ENCODE measurements at places on chromosomes 1 and 21.
A peak's percentile ranks its signal among the peaks of the same experiment; 100 is the strongest.

GRCh38 chr1:233620065-233620464 lies 6.2 kb downstream of the KCNK1 start:
- DNase-seq: no peak

DNA sequence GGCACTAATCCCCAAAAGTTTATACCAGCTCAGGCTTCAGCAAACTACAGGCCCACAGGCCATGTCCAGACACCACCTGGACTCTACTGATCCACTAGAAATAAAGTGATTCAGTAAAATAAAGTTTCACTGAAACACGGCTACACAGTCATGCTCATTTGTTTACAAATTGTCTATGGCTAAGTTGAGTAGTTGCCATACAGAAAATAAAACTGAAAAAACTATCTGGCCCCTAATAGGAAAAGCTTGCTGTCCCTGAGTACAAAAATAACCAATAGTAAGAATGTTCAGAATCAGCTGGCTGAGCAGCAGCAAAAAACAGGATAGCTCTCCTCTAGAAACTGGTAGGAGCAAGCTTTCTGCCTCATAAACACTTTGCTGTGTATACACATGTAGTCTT lies 221.5 kb downstream of the RERE start:
- DNase-seq: no peak

GRCh38 chr1:24299901-24300300 lies 19.3 kb upstream of the GRHL3 start:
- no peak for DNase-seq

GRCh38 chr1:206429421-206429820 lies 40.9 kb upstream of the IKBKE start:
- no peak for DNase-seq

GRCh38 chr1:230977761-230978490 lies 735 bp downstream of the TTC13 start:
- DNase-seq: no peak

DNA sequence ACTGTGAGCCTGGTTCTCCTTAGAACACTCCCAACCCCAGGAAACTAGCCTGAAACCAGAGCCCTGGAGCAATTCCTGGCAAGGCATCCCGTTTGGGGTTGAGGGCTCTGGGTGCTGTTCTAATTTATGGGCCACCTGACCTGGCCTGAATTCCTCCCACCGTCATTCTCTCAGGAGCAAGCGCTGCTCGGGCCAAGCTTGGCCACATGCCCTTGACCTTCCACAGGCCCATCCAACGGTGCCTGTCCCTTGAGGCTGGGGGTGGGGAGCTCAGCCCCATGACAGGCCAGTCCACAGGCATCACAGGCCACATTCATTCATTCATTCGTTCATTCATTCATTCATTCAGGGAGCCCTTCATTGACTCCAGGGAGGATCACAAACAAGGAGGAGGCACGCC lies 5.3 kb downstream of the PADI2 start:
- no peak for DNase-seq

DNA sequence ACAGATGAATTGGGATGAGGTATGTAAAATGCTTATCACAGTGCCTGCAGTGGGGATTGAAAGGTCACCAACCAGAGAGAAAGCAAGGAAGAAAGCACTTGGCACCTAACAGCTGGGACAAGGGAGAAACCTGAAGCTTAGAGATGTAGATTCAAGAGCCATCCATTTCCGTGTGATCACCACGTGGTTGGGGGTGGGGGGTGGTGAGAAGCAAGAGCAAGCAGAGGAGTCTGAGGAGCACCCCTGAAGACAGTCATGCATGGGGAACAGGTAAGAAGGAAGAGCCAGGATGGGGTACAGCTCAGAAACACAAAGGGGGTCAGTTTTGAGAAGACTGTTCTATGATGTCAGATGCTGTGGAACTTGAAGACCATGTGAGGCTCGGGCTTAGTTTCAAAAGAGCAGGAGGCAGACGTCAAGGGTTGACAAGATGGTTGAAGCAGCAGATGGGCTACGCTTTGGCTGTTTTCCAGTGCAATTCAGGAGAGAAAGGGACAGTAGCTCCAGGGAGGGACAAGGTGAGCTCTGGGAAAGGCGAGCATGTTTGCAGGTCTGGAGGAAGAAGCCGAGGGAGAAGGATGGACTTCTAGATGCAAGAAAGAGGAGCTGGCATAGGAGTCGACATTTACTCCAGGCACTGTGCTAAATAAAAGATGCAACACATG lies 17.4 kb downstream of the KANK4 start:
- no peak for DNase-seq

DNA sequence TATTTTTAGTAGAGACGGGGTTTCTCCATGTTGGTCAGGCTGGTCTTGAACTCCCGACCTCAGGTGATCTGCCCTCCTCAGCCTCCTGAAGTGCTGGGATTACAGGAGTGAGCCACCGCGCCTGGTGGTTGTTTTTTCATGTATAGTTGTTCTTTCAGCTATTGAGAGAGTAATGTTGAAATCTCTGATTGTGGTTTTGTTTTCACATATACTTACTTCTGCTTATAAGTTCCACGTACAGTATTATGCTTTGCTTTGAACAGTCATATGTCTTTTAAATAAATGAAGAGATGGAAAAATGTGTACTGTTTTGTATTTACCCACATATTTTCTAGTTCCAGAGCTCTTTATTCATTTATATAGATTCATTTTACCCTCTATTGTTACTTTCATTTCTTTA lies 44.5 kb downstream of the MARK1 start:
- no peak for DNase-seq

- DNase-seq: no peak
Observed at GRCh38 chr1:166087734-166088571, 78.8 kb downstream of the FAM78B start.

DNA sequence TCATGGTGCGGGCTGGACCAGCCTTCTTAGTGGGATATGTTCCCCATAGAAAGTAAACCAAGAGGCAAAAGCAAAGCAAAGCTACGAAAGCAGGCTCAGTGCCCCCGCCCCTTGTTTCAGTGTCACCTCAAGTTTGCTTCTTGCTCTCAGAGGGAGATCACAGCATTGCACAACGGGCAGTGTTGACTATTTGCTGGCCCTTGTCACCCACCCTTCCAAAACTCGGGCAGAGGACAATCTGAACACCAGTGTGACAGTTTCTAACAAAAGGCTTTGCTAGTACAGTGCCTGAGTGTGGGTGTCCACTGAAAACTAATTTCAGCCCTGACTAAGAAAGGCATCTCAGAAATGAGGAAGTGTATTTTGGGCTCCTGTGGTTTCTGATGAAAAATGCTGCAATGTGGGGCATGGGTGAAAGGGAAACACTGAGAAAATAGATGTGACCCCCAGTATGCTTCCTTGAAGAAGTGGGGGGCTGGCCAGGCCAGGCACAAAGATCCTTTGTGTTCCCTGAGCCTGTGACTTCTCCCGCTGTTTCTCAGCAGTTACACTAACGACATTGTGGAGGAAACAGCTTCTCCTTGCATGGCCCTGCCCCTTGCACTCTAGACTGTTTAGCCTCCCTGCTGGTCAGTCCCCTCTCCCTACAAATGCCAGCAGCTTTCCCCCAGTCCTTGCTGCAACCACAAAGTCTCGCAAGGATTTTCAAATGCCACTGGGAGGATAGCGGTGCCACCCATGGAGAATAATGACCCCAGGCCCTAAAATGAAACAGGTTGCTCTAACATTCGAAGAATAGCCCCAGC lies 33.3 kb upstream of the KCNE1 start:
- DNase-seq: no peak

DNA sequence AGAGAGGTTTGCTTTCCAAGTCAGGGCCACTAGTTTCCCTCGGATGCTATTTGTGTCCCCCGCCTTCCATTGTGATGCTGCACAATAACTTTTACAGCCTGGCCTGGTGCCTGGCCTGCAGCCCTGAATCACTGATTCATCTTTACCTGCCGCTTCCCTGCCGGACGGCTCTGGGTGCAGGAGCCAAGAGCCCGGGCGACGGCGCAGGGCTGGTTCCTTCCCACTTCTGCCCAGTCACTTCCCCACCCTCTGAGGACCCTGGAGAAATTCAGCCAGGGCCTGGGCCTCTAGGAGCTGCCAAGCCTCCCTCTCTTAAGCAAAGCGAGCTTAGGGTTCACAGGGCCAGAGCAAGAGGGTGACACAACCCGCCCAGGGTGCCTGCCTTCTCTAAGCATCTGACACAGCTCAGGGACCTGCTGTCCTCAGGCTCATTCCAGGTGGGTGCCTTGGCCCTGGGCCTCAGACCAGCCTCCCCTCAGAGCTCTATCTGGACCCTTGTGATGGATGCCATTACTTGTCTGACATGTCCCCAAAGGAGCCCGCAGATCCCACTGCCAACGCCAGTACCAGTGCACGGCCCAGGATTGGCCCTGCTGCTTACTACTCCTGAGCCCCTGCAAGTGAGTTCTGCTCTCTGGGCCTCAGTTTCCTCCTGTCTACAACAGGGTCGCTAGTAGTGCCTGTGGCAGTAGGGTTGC lies 381.0 kb upstream of the VAMP3 start:
- no peak for DNase-seq

GRCh38 chr1:94926126-94926914 lies 590 bp downstream of the CNN3 start:
- DNase-seq: no peak

GRCh38 chr1:206722751-206723461 lies 38.2 kb downstream of the MAPKAPK2 start:
- no peak for DNase-seq

GRCh38 chr1:65068202-65069010 lies 79.6 kb upstream of the AK4 start:
- DNase-seq: no peak

DNA sequence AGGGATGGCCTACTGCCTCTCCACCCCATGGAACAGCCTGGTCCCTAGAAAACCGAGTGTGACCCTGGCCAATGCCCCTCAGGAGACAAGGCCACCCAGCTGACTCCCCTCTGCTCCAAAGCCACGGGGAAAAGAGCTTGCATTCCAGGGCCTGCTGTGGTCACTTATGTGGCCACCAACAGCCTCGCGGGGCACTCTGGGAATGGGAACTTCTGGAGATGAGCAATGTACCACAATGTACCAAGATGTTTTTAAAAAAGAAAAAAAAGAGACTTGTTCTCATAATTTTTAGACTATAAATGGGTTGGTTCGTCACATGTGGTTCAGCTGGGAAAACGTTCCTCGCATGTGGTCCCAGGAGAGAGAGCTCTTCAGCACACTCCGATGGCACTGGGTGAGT lies 62.8 kb downstream of the SLC66A1 start:
- no peak for DNase-seq

GRCh38 chr1:212228076-212228475 lies 57.1 kb upstream of the PPP2R5A start:
- no peak for DNase-seq

- DNase-seq: no peak
Observed at GRCh38 chr1:169550294-169550693, 36.0 kb downstream of the F5 start.

DNA sequence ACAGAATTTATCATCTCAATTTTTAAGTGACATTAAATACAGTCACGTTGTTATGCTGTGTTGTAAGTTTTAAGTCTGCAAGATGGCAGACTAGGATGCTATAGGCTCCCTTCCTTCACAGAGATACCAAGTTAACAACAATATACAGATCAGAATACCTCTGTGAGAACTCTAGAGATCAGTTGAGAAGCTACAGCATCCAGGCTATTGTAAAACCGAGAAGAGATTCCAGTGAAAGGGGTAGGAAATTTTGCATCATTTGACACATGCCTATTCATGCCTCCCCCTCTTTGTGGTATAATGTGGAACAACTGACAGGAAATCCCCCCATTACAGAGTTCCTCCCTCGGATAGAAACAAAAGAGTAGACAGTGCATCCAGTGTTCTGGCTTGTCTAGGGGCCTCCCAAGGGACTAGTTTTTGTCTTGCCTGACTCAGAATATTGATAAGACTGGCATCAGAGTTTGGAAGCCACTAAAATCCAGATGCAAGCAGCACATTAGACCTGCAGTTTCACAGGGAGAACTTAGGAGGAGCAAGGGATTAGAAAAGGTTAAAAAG lies 80.6 kb downstream of the LBR start:
- no peak for DNase-seq

DNA sequence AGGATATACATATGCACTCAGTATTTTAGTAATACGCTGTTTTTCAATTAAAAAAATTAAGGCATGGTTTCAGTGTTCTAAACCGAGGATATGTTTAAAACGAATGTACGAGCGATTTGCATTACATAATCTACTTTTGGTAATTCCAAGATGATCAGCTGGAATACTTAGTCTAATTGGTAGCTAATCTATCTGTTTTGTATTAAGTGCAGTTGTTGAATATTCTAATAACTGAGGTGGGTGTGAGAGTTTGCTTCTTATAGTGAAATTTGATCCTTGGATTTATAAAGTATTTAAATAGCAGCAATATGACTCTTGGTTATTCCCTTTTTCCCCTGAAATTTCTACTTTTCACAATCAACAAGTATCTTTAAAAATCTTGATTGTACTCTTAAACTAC lies 1.3 kb downstream of the RNF2 start:
- DNase-seq: no peak

DNA sequence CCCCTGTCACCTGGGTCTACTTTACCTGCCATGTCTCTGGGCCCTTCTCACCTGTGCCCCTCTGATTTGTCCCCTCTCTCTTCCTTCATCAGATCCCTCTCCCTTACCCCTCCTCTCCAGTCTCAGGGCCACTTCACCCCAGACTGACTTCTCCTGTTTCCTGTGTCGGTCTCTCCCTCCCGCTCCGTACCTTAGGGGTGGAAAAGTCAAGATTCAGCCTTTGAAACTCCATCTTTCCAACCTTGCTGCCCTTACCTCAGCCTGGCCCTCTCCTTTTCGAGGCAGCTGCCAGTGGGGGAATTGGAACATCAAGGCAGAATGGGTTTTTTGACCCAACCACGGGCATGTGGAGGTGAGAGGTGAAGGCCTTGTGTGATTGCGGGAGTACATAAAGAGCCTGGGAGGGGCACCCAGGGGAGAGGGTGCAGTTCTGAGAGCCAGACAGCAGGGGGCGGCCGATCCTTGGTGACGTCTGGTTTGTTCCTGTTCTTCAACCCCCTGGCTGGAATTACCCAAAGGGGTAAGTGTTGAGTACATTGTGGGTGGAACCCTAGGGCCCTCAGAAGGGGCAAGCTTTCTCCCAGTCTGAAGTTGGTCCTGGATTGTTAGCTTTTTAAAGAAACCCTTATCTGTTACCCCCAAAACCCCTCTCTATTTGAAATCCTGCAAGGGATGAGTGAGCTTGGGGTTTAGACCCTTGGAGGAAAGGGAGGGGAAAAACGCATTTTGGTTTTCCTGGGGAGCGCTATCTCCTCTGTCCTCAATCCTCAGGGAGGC lies 12.3 kb upstream of the DMBX1 start:
- peak; percentile 45 for DNase-seq

DNA sequence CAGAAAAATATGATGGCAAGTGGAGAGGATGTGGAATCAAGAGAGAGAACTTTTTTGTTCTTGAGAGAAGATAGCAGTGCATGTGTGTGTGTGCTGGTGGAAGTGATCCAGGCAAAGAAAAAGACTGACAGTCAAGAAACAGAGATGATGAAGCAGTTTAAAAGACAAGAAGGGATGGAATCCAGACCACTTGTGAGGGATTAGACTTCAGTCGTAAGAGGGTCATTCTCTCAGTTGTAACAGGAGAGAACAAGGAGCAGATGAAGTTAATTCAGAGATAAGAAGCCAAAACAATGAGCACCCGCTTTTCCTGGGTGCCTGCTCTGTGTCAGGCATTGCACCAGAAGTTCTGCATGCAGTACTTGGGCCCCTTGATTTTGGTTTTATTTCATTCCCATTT lies 76.6 kb downstream of the RNF220 start:
- no peak for DNase-seq

GRCh38 chr1:45375104-45376090 lies 35.2 kb upstream of the MUTYH start:
- DNase-seq: no peak

GRCh38 chr1:52111492-52111891 lies 30.4 kb upstream of the ZFYVE9 start:
- DNase-seq: no peak

GRCh38 chr21:44618909-44619308 lies 7.0 kb downstream of the KRTAP10-8 start:
- peak; percentile 50 for DNase-seq

- DNase-seq: no peak
Observed at GRCh38 chr1:31930836-31931592, 7.2 kb downstream of the PTP4A2 start.

All from activated CD4-positive, CD25-positive, alpha-beta regulatory T cell treated with anti-CD3 and anti-CD28 coated beads, Interleukin-2, amount 50 U/mL, for 16 hours (primary cell).